ENCODE measurements at places on chromosomes 4 and X.

DNA sequence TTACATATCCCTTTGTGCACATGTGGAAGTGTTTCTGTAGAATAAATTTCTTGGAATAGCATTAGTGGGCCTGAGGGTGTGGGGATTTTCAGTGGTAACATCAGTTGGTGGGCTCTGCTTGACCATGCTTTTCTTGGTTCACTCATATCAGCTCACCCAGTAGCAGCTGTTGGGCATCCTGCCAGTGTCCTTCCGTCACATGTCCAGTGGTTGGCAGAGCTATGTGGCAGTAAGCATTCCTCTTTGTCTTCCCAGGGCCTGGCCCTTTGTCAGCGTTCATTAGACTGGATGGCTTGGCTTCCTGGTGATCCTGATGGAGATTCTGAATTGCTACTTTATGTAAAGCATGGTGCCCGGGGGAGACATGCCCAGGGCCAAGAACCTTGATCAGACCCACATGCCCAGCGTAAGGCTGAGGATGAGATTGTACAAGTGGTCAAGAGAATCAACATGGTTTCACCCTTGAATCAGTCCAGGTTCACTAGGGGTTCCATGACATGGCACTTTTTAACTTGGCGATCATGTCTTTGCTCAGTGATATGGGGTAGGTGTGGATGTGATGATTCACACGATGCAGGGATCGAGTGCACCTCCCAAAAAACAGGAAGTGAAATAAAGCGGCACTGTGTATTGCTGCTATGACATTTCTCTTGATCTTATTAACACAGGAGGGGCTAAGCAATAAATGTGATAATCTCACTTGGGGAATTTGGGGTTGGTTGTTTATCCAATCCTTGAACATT is 72.1 kb upstream of the IGFBP7 start:
- no peak for DNase-seq

- DNase-seq: no peak
Measured at GRCh38 chr4:147927377-147928137, 195.7 kb downstream of the ARHGAP10 start.

GRCh38 chr4:98620087-98620784 is 38.2 kb downstream of the TSPAN5 start:
- no peak for DNase-seq

DNA sequence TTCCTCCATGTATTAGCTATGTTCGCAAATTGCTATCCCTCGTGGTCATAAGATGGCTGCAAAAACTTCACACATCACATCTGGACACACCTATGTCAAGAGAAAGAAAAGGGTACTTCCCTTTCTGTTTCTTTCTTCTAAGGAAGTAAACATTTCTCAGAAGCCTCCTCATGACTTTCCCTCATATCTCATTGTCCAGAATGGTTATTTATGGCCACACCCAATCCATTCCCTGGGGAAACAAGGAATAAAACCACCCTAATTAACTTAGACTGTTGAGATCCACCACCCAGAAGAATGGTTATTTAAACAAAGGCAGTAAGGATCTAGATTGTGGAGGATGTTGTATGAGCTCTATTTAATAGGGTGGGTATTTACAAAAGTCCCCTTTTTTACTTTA is 160.8 kb upstream of the LNX1 start:
- no peak for DNase-seq

- no peak for DNase-seq
Measured at GRCh38 chr4:62162606-62163005, 962.5 kb downstream of the ADGRL3 start.

DNA sequence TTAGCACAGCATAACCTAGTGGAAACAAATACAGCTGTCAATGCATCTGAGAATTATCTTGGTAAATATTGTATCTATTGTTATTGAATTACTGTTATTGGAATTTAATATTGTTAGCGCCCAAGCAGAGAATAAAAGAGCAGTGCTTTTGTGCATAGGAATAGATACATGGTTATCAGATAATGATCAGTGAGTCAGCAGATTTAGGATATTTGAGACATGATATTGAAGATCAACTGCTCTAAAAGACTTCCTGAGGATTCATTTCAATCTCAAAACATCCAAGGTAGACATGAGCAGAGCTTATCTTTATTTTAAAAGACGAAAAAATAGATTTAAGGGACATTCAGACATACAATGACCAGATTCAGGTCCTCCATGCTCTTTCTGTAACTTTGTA is 10.6 kb upstream of the H2AZ1 start:
- no peak for DNase-seq

- DNase-seq: peak; percentile 13
Measured at GRCh38 chr4:51895816-51896408, 53.0 kb downstream of the DCUN1D4 start.

DNA sequence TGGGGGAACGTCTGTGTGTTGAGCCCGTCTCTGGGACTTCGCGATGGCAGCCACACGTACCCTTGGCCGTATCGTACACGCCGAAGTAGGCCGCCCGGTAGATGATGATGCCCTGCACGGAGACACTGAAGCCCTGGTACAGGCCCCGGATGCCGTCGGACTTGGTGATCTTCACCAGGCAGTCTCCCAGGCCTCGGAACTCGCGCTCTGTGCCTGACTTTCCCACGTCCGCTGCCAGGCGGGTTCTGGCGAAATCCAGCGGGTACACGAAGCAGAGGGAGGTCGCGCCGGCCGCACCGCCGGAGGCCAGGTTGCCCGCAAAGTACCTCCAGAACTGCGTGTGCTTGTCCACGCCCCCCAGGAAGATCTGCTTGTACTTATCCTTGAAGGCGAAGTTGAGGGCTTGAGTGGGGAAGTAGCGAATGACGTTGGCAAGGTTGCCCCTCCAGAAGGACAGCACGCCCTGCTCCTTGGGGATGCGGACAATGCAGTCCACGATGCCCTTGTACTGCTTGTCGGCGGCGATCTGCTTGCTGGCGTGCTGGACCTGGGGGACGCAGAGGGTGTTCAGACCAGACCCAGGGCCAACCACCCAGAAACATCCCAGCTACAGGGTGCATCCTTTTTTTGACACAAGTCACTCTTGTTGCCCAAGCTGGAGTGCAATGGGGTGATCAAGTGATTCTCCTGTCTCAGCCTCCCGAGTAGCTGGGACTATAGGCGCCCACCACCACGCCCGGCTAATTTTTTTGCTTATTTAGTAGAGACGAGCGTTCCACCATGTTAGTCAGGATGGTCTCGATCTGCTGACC is 2.5 kb downstream of the SLC25A6 start:
- no peak for DNase-seq

GRCh38 chr4:134313591-134313990 is 112.0 kb upstream of the PABPC4L start:
- DNase-seq: no peak

DNA sequence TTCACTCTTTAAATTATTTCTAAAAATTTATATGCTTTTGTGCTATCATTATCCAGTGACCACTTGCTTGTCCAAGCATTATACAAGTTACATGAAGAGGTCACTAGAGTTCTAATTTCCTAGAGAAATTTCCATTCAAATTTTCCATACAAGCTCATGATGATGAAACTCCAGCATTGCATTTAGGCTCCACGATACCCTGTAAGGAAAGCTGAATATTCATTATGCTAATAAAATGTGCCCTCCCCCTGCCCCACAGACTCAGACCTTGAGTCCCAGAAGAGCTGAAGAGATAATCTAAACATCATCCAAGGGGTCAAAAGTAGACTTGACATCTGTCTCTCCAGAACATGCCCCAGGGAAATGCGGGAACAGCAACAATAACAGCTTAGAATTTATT is 19.6 kb upstream of the FAM156A start:
- DNase-seq: no peak
